ENCODE measurements at places on chromosomes 3 and 15. TPM values are rescaled to one million over a fixed set of nuclear protein-coding genes. Genes with fewer than 3 reads are reported as not detected.

DNA sequence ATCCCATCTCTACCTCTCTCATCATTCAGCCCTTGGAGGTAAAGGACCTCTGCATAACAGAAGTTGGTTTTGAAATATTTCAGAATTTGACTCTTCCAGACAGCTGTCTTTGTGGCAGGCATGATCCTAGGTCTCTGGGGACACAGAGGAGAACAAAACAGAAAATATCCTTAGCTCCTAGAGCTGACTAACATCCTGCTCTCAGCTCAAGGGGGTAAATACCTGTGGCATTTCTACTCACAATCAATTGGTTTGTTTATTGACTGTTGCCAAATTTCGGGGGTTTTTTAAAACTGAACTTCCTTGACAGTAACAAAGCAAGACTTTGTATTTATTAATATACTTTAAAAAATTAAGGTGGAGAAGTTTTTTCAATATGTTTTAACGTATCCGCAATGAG lies 78.8 kb downstream of the EOMES start:
- DNase-seq = no peak

DNA sequence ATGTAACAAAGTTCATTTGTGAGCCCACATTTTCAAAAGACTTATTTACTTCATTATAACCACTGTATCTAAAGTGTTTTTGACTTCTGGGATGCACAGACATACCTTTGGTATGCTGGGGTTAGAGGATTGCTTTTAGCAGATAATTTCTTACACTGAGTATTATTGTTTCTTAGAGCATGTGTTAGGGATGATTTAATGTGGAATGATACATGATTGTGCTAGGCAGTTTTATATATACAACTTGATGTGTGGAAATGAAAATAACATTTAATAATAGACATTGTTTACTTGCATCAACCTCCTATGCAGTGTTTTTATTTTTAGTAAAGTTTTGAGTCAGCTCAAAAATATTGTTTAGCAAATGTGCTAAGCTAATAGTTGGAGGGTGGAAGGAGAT lies 3.4 kb downstream of the KIF23 start:
- DNase-seq = no peak

DNA sequence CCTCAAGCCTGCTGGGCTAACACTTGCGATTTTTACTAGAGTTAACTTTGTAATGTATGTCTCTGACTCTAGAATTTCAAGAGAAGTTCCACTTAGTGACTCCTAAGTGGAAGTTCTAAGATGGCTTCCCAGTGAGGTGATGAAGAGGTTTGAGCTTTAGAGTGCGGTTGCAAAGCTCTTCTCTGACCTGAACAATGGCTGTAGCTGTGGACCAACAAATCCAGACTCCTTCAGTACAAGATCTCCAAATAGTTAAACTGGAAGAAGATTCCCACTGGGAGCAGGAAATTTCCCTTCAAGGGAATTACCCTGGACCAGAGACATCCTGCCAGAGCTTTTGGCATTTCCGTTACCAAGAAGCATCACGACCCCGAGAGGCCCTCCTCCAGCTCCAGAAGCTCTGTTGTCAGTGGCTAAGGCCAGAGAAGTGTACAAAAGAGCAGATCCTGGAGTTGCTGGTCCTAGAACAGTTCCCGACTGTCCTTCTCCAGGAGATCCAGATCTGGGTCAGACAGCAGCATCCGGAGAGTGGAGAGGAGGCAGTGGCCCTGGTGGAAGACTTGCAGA lies 22.3 kb downstream of the WDR73 start:
- no peak for DNase-seq

DNA sequence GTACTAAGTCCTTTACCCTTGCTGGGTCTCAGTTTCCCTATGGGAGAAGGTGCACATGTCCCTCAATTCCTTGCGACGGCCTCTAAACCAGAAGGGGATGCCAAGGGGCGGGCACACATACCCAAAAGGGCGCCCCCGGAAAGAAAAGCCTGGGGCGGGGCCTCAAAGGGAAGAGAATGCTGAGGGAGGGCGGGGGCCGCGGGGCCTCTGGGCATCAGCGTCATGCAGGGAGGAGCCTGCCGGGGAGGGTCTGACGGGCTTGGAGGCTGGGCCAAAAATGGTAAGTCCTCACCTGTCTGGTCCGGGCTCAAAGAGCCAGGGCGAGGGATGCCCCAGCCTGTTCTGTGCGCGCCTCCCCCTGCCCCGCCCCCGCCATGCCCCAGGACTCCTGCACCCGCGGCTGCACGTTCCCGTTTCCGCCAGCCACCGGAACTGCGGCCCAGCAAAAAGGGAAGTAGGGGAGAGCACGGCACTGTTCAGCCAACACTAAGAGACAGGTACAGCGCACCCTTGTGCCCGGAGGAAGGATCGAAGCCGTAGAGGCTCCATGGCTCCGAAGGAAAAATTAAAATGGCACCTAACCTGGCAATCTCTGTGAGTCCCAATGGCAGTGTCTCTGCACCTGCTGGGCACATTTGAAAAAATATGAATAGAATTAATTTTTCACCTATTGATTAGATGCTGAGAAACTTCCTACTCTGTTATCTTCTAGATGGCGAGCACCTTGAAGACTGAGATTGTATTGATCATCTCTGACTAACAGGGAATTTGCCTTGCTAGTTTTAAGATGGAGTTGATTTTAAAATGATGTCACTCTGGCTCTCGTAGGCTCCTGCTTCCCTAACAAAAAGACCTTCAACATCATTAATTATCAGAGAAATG lies at the start of gene DET1:
DET1 (minus strand) TSS at position 434 of the 882 bp plus-strand sequence. CDS start 14,976 bp downstream, outside the sequence.
- DNase-seq = peak; percentile 91

DNA sequence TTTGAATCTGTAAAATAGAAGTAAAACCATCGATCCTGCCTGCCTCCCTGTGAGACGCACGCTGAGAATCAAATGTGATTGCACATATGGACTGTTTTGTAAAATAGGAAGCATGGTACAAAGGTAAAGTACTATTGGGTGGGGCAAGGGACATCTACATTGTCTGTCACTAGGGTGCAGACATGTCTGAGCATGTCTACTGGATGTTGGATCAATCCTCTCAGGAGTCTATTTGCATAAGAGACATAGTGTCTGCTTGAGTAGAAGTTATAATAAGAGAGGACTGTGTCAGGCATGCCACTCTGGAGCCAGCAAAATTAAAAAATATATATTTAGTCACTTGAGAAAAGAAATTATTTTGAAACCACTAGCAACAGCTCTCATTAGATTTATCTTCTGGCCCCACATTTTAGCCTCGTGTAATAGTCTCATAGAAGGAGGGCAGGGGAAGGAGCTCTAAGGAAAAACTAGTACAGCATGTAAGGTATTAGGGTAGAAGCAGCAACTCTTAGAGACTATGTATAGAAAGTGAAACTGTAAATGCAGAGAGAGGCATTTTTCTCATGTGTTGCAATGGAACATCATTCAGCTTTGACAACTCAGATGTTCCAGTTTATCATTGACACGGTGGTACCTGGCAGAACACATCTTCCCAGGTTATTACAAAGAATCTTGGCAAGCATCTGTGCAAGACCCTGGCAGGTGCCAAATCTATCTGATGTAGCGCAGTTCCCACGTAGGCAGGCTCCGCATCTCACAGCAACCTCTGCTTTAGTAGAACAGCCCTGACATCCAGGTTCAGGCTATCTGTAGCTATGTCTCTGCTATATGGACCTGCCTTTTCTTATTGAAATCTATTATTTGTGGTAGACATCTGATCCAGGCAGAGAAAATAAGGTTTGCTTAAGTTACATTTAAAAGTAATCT lies 85.2 kb upstream of the CHL1 start:
- peak; percentile 37 for DNase-seq

DNA sequence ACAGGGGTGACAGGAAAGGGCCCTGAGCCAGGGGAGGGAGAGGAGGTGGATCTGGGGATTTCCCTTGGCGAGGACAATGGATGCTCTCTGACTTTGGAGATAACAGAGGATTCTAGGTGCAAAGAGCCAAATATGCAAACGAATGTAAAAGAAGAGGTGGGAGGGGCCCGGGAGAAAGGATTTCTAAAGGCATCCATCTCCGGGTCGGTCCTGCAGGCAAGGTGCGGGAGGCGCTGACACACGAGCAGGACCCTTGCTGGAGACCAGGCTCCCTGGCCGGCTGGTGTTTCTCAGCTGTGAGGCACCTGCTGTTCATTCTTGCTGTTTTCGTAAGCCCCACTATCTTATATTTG lies 115.2 kb upstream of the TLE3 start:
- DNase-seq = no peak

- no peak for DNase-seq
Measured at GRCh38 chr3:115071601-115072000, 75.5 kb downstream of the ZBTB20 start.

DNA sequence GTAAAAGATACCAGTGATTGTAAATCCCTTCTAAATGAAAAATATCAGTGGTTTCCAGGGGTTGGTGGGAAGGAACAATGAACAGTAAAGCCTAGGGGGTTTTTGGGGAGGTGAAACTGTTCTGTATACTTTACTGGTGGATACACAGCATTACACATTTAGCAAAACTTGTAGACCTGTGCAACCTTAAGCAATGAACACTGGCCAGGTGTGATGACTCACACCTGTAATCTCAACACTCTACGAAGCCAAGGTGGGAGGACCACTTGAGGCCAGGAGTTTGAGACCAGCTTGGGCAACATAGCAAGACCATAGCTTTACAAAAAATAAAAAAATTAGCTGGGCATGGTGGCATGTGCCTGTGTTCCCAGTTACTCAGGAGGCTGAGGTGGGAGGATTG lies 1.8 kb downstream of the CCDC13 start:
- DNase-seq = peak; percentile 46

- DNase-seq = no peak
Measured at GRCh38 chr3:101996832-101997231, 147.5 kb downstream of the NFKBIZ start.

GRCh38 chr3:177783338-177783737 lies 586.1 kb upstream of the TBL1XR1 start:
- no peak for DNase-seq

Gene CP
- 0.13 TPM for total RNA-seq
